Smooth muscle cell of the pulmonary artery (primary cell): ENCODE measurements at places on chromosomes 16 and 17. TPM values are rescaled to one million over a fixed set of nuclear protein-coding genes. Genes with fewer than 3 reads are reported as not detected.

Gene CCL22
- total RNA-seq = not detected in 2 replicates

Gene TP53TG3F
- not detected in 2 replicates for total RNA-seq

Gene RPL13
- total RNA-seq = 2,185 and 2,282 TPM in 2 replicates

Gene CD79B
- 3.6 TPM in 1 of 2 replicates, not detected in the other for total RNA-seq

Gene DHX8
- total RNA-seq = 37.4 and 43.1 TPM in 2 replicates
